ENCODE measurements at places on chromosomes 7 and 10.

GRCh38 chr10:32692174-32692573 lies 246.2 kb downstream of the CCDC7 start:
- DNase-seq: no peak

DNA sequence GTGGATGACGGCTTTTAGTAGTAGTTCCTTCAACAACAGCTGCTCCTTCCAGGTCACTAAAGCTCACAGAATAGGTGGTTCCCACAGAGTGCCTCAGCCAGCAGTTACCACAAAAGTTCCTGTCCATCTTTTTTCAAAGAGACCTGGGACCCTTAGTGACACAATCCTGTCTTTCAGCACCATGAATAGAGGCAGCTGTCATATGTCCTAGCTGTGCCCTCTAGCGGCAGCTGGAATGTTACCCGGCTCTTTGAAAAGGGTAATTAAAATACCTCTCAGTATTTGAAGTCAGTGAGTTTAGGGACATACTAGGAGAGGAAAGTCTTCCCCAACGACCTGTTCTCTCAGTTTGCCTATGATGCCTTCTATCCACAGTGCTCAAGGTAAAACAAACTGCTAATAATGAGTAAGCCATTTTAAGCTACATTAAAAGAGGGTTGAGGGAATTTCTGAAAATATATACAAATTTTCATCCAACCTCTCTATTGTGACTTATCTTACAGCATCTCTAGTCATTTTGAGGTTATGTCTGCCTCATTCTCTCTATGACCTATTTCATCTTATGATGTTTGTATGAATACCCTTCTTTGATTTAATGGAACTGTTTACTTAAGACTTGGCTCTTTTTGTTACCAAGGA lies 290.8 kb downstream of the NXPH1 start:
- DNase-seq: peak; percentile 15

DNA sequence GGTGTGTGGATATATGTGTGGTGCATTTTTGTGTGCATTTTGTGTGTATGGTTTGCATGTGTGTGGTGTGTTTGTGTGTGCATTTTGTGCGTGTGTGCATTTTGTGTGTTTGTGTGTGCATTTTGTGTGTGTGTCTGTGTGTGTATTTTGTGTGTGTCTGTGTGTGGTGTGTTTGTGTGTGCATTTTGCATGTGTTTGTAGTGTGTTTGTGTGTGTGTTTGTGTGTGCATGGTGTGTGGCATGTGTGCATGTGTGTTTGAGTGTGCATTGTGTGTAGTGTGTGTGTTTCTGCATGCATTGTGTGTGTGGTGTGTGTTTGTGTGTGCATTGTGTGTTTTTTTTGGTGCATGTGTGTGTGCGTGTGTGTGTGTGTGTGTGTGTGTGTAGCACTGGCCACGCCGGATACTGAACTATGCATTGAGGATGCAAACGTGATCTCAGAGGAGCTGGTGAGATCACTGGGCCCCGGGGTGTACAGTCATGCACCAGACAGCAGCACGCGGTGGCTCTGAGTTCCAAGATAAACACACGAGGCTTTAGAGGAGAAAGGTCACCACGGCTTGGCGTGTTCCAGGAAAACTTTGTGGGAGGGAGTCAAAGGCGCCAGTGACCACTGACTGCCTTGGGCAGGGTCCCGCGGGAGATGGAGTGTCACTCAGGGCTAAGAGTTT lies 106.6 kb upstream of the SHH start:
- no peak for DNase-seq

- no peak for DNase-seq
Measured at GRCh38 chr10:60003651-60004523, 97.5 kb upstream of the CCDC6 start.

- no peak for DNase-seq
Measured at GRCh38 chr7:112405286-112405685, 45.0 kb upstream of the IFRD1 start.

- no peak for DNase-seq
Measured at GRCh38 chr7:140714331-140715040, 18.0 kb downstream of the NDUFB2 start.

GRCh38 chr10:91741356-91741755 lies 56.9 kb upstream of the TNKS2 start:
- no peak for DNase-seq

DNA sequence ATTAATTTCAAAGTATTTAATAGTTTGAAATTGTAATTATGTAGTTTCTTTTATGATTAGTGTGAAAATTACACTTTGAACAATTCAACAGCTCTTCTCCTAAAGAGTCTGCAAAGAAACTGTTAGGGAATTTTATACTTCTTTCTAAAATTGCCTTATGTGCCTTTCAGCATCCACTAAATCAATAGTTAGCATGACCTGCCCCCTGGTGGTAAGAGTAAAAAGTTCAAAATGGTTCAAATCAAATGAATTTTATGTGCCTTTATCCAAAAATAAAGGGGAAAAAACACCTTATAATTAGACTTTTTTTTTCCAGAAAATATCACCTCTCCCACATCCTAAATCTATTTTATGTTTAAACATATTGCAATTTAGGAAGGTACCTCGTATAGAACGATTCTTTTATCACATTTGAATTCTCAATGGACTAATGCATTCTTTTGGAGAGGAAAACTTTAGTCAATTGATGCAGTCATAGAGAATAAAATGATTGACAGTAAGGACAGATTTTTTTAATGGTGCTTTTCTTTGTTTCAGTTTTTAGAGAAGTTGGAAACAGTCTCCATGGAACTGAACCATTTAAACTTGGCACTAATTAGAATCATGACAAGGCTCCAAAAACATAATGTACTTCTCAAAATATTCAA lies 163.7 kb downstream of the SEMA3D start:
- peak; percentile 14 for DNase-seq

DNA sequence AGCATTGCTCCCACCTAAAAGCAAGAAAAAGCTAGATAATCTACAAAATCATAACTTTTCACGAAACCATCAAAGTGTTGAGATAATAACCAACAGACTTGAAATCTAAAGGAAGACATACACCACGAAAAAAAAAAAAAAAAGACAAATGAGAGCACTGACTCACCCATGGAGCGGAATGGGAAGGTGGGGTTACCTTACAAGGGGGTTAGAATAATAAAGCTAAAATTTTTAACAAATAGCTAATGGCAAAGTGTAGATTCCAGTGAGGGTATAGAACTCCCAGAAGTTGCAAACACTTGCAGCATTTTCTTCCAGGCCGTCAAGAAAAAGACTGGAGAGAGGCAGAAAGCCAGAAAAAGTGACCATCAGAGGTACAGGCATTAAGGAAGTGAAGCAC lies 27.2 kb downstream of the IPMK start:
- DNase-seq: no peak

DNA sequence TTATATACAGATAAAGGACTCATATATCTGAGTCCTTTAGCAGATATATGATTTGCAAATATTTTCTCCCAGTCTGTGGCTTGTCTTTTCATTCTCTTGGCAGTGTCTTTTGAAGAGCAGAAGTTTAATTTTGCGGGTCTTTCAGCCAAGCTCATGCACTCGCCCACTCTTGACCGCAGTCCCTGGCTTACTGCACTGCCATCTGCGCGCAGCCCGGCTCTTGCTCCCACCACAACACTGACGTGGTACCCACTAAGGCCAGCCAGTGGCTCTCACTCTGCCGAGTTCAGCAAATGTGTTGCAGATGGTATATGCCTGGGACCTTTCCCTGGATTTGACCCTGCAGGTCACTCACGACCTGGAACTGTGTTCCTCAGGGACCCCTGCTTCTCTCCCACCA lies 74.3 kb downstream of the CDH23 start:
- no peak for DNase-seq

DNA sequence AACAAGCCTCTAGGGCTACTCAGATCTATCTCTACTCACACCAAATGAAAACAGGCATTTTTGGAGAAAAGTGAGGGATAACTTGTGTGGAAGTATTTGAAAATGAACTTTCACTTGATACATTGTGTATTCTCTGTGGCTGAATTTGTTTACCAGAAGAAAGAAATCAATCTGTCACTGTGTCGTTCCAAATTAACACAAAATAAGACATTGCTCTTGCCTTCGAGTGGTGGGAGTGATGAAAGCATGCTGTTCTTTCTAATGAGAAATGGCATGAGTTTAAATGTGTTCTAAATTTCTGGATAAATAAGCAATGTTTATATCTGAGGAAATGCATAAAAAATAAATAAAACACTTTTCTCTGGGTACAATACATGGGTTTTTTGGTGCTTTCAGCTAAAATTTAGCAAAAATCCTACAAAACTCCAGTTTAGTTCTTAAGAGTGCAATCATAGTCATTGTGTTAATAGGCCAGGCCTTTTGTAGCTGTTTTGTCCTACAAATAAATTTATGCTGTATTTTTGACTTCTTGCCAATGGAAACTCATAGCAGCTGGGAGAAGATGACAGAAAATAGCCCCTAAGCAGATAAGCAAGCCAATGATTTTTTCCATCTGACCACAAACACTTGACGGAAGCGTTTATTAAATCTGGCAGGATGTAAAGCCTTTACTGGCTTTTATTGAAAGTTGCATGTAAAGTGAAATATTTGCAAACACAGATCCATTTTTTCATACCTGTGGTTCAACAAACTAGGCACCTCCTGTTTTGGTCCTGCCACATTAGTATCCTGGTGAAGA lies 1064.1 kb upstream of the GHITM start:
- DNase-seq: no peak

DNA sequence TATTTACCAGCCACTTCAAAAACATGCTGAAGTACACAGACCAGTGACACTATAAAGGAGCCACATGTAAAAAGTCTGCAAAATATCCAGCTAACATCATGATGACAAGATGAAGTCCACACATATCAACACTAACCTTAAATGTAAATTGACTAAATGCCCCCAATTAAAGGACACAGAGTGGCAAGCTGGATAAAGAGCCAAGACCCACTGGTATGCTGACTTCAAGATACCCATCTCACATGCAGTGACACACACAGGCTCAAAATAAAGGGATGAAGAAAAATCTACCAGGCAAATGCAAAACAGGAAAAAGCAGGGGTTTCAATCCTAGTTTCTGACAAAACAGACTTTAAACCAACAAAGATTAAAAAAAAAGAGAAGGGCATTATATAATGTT lies 12.9 kb upstream of the C10orf88 start:
- no peak for DNase-seq

DNA sequence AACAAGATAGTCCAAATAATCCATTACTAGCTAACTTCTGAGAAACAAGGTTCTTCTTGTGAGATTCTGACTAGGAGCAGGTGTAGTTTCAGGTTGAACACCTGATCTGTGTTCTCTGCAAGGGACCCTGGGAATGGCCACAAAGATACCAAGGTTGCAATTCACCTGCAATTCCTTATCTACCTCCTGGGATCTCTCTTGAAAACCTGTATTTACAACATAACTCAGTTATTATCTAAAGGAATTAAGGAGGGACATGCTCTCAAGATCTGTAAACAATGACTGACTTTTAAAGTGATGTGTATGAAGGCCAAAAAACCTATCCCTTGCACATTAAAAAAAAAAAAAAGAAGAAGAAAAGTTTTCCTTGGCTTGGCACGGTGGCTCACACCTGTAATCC lies 54.8 kb downstream of the ABLIM1 start:
- no peak for DNase-seq

GRCh38 chr10:33227489-33227888 lies 107.0 kb downstream of the NRP1 start:
- no peak for DNase-seq

- no peak for DNase-seq
Measured at GRCh38 chr10:44849936-44850335, 61.2 kb upstream of the TMEM72 start.

DNA sequence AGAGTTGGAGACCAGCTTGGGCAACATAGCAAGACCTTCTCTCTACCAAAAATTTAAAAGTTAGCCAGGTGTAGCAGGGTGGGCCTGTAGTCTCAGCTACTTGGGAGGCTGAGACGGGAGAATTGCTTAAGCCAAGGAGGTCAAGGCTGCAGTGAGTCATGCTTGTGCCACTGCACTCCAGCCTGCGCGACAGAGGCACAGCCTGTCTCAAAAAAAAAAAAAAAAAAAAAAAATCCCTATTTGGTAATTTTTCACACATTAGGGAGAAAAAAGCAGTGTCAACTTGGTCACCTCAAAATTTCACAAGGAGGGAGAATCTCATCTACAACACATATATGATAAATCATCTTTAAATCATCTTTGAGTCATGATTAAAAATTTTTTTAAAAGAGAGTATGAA lies 6.4 kb upstream of the ZNF398 start:
- no peak for DNase-seq

All from substantia nigra (tissue), 51 donors.